ENCODE measurements at places on chromosomes 16 and 17.

DNA sequence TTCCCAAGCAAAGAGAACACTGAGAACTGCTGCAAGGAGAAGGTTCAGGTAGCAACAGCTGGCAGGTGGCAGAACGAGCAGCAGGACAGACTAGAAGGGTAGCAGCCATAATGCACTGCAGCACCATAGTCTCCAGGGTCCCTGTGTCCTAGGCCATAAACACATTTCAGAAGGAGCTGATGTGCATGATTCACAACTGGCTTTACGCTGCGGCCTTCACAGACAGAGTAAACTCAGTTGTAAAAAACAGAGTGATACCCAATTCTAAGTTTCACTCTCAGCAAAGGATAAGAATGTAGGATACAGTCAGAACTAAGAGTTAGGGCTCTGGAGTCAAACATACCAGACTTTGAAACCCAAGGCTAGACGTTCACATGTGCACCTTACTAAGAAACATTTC, 24.4 kb downstream of the ARHGAP17 start:
- DNase-seq: no peak

DNA sequence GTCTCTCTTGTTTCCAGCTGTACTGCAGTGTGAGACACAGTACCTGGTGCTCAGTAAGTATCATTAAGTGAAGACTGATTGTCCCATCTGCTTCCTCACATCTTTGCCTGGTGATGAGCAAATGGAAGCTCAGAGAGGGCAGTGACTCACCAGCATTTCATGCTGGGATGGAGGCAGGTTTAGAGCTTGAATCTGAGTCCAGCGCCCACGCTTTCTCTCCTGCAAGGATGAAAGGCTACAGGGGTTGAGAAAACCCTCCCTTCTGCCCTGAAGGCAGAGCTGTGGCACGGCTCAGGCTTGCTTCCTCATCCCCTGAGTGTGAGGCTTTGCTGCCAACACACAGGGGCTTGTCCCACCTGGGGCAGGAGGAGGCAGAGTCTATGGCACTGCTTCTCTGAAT, 1.5 kb upstream of the RNF112 start:
- DNase-seq: no peak

DNA sequence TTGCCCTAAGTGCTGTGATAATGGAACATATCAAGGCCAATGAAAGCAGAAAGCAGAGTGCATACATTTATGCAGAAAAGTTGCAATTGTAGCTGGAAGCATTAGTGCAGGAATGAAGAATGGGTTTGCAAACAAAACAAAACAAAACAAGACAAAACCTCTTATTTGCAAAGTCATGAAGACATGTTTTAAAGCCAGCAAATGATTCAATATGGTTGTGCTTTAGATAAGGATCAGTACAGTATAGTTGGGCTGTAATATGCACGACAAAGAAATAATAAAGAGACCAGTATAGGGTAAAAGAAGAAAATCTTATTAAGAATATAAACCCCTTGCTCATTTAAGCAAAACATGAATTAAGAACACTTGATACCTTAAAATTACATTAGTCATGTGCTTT, 398.1 kb downstream of the KIF2B start:
- DNase-seq: no peak

- no peak for DNase-seq
Observed at GRCh38 chr17:49334744-49335512, 27.1 kb downstream of the ZNF652 start.

DNA sequence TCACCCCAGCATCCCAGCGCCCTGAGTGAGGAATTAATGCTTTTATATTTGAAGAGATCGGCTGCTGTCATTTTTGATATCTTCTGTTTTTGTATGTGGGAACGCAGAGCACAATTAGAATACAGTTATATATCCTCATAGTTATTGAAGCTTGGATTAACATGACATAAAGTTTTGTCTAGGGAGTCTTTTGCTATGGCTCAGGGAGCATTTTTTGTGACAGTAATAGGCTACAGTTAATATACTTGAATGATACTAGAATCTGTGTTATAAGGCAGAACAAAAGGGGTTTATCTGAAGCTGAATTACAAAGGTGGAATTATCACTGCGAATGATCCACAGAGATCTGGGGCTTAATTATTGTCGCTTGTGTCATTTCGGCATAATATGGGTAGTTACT, 239.4 kb downstream of the MSI2 start:
- no peak for DNase-seq

GRCh38 chr17:60335289-60335688, 56.6 kb downstream of the USP32 start:
- no peak for DNase-seq

DNA sequence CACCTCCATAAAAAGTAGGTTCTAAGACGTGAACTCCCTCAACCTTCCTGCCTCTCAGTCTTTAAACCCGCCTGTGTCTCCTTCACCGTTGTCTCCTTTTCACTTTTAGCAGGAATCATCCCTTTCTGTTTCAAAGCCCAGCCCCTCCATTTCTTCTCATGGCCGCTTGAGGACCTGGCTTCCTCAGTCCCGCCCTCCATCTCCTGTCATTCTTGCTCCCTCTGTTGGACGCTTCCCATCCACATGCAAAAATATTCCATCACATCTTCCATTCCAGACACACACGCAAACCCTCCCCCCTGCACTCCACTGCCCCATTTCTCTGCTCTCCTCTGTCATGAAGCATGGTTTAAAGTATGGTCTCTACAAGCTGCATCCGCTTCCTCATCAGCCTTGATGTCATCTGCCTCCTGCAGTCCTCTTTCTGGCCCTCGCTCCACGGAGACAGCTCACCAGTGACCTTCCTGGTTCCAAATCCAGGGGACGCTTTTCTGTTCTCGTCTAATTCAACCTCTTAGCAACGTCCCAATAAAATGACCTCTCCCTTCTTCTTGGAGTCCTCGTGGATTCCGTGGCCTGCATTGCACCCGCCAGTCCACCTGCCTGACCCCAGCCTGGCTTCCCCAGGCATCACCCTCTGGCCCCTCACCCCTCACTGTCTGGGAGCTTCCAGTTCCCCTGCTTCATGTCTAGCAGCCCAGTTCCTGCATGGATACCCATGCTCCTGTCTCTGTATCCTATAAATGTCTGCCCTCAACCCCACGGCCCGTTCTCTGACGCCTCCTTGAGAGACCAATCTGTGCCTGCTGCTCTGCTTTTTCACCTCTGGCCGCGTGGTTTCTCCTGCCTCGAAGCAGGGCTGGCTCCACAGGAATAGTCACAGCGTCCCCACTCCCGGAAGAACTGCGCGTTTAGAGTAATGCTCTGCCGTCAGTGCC, 26.2 kb downstream of the ANKRD40 start:
- DNase-seq: peak; percentile 55

- DNase-seq: no peak
Observed at GRCh38 chr17:7897773-7898172, 9.2 kb downstream of the CHD3 start.

GRCh38 chr17:42230225-42230624, 35.9 kb upstream of the GHDC start:
- no peak for DNase-seq

DNA sequence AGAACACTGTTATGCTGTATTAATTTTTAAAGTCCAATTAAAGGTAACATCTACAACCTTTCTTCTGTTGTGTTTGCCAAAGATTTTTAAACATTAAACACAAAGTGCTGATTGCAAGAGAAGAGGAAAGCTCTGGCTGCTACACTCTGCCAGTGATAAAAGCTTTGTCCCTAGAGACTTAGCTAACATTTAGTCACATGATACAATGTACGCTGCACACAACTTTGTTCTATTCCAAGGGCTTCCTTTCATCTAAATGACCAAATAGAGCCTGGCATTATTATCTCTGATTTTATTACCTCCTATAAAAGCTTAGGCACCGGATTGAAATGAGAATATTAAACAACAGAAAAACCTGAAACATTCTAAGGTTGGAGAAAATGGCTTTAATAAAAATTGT, 388.7 kb upstream of the PMFBP1 start:
- DNase-seq: no peak

DNA sequence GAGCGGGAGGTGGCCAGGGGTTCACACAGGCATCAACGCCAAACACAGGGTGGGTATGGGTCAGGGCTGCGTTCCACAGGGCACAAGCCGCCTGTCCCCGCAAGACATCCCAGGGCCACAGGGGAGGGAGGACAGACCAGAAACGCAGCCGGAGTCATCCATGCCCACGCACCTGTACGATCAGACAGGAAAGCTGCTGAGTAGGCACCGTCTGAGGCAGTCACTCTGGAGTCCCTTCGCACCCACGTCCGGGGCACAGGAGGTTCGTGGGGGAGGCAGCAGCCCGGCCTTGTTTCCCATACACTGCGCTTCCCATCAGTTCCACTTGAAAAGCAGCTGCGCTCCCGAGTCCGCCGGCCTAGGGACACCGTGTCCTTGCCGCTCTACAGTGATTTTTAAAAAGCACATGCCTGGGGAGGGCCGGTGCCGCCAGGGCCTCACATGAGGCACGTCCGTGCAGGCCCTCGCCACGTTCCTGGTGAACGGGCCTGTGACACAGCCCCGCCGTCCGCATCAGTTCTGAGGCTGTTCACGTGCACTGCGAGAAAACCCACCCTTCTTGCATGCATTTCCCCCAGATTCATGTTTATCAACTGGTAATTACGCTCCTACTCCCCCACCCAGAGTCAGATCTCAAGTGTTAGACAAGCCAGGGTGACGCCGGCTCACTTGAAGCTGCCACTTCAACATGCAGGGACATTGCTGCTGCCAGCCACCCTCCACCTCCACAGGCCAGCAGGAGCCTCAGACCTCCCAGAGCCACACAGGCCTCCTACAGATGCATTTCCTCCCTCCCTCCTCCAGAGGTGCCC, 34.8 kb downstream of the WDR45B start:
- DNase-seq: peak; percentile 74

- no peak for DNase-seq
Observed at GRCh38 chr16:79053577-79053976, 547.0 kb downstream of the MAF start.

DNA sequence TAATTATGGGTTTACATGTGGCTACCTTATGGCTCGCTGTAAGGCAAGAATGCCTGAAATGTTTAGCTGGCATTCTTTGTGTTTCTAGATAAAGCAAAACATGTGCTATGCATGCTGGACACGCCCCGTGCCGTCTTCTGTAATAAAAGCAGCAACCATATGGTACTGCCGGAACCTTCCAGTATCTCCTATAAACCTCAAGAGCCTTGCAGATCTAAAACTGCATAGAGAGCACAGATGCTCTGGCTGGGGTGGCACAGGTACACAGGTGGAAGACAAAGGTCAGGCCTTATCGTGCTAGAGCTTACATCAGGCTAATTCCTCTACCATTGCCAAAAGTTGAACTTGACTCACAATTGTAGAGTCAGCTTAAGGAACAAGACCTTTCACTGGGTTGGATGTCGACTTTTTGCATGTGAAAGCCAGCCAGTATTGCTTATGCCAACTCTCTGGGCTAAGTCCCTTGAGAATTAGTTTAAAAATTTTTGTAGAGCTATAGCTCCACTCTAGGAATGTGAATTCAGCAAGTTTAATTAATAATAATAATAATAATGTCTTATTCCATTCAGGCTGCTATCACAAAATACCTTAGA, 187.4 kb upstream of the CACNG5 start:
- DNase-seq: no peak

DNA sequence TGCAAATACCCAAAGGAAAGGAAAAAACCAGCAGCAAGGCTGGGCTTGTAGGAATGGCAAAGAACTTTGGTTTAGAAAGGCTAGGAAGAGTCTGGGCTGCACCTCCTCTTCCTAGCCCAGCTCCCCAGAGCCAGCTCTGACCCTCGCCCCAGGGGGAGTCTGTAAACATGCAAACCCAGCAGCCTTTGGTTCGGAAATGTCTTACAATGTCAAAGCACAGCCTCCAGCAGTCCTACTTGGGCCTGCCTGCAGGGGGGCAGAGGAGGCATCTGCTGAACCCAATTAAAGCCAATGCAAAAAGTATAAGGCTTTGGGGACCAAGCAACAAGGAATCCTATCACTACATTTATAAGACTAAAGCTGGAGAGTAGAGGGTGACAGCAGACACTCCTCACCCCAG, 5.0 kb upstream of the FTSJ3 start:
- no peak for DNase-seq
